ENCODE measurements at places on chromosomes 7 and 10. TPM values are rescaled to one million over a fixed set of nuclear protein-coding genes. Genes with fewer than 3 reads are reported as not detected.

FFAR4 gene
- polyA plus RNA-seq: 0.10 TPM

CALHM1 gene
- polyA plus RNA-seq: not detected

NME8 gene
- polyA plus RNA-seq: not detected

CYP26C1 gene
- not detected for polyA plus RNA-seq

BLNK gene
- polyA plus RNA-seq: 2.2 TPM

UNCX gene
- not detected for polyA plus RNA-seq

ADIRF gene
- polyA plus RNA-seq: 3.6 TPM

CC2D2B gene
- 0.87 TPM for polyA plus RNA-seq

TRPV5 gene
- 0.08 TPM for polyA plus RNA-seq

GRM3 gene
- polyA plus RNA-seq: 0.13 TPM

CPA2 gene
- polyA plus RNA-seq: 0.63 TPM

HOXA10 gene
- polyA plus RNA-seq: not detected

MRLN gene
- 168 TPM for polyA plus RNA-seq

GRCh38 chr7:52695973-52696595 lies 339.3 kb upstream of the POM121L12 start:
- DNase-seq: no peak

- no peak for DNase-seq
These were observed 648.1 kb downstream of the ANKRD7 start for GRCh38 chr7:118872568-118872967.

GRCh38 chr7:21338728-21339164 lies 89.1 kb upstream of the SP4 start:
- no peak for DNase-seq

- no peak for DNase-seq
These were observed 6.7 kb downstream of the LUC7L2 start for GRCh38 chr7:139366400-139366799.

DNA sequence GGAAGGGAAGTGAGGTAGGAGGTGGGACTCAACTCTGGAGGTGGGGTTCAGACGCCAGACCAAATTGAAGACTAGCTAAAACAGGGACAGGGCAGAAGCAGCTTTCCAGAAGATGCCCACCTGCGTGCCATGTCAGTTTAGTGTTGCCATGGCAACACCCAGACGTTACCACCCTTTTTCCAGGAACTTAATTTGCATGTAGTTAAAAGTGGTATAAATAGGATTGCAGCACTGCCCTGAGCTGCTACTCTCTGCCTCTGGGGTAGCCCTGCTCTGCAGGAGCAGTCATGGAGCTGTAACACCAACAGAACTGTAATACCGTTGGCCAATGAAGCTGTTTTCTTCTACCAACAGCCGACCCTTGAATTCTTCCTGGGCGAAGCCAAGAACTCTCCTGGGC lies 93.8 kb downstream of the PRKCQ start:
- no peak for DNase-seq

DNA sequence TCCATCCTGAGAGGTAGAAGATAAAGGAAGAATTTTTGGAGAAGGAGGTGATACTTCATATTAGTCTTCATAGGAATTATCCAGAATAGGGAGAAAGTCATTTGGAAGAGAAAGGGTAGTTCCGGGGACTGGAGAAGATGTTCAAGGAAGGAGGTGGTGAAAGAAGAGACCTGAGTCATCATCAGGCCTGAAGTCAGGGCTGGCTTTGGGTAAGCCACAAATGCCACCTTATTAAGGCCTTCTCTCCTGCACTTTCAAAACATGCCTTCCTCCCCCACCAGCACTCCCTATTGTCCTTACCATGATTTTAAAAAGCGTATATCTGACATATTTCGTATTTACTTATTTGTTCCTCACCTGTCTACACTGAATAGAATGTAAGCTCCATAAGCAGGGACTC lies 112.2 kb upstream of the LRGUK start:
- no peak for DNase-seq

DNA sequence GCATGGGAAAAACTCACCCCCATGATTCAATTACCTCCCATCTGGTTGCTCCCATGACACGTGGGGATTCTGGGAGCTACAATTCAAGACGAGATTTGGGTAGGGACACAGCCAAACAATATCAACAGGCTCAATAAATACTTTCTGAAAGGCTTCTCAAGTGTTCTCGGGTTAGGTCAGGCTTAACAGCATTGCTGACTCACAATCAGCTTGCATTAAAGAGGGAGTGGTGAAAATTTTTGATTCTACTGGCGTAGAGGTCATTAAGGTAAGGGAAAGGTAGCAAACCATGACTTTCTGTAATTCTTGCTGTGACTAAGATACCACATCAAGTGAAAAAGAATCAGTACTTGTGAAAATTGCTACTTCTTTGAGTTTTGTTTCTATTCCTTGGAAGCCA lies 126.4 kb downstream of the JCAD start:
- no peak for DNase-seq

DNA sequence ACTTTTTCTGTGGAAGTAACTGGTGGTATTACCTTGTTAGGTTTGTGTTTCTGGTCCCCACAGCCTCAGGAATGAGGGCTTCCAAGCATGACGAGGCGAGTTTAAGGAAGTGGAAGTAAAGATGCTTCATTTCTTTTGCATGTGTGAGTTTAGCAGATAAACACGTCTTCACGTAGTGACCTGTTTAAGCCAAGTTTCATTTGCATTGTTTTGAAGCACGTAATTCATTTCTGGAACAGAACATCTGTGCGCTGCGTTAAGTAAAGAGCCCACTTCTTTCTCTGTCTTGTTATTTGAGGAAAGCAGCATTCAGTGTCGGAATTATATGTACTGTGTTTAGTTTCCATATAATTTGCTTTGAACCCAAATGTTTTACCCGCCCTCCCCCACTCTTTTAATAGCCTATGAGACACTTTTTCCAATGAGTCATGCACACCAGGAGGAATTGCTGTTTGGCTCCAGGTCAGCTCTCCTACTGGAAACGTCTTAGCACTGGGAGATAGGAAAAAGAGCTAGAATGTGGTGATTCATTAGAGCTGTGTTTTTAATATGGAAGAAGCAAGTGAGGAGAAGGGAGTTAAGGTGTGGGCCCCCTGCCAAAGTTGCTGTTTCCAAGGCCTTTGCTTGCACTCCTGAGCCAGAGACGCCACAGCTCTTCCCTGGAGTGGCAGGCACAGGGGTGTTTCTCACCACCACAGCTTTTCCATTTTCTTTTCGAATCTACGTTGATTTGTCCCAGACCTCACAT lies 36.7 kb downstream of the BTBD16 start:
- DNase-seq: peak; percentile 93

- no peak for DNase-seq
These were observed 54.8 kb downstream of the DPY19L1 start for GRCh38 chr7:34982371-34983019.

DNA sequence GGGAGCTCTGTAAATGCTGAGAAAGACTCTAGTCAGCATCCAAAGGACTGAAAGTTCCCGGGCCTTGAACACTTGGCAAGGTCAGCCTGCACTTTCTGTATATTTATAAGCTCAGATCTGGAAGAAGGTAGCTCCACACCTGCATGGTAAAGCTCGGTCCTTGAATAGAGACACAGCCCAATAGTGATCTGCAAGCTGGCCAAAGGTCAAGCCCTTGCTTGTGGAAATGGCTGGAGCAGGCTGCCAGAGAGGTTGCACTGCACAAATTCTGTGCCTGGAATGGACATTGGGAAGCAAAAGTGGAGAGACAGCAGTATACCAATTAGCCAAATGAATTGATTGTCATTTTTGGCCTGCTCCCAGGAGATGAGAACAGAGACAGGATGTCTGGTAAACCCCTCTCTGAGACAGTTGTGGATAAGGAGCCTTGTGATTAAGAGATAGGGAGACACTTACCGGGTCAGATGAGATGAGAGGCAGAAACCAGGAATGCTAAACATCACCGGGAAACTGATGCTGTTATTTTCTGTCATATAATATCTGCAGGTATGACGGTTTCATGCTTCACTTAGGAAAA lies 8.0 kb upstream of the FRA10AC1 start:
- no peak for DNase-seq

DNA sequence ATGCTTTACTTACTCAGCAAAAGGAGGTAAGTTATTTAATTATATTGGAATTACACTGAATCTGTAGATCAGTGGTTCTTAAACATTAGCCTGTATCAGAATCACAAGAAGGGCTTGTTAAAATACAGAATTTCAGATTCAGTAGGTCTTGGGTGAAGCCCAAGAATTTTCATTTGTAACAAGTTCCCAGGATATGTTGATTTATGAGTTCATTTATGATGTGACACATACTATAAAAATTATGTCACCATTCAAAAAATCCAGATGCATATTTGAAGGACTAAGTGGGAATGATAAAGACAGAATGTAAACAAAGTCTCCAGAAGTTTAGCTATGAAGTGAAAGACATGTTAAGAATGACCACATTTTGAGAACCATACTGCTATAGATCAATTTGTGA lies 52.3 kb downstream of the HECTD2 start:
- DNase-seq: peak; percentile 33

DNA sequence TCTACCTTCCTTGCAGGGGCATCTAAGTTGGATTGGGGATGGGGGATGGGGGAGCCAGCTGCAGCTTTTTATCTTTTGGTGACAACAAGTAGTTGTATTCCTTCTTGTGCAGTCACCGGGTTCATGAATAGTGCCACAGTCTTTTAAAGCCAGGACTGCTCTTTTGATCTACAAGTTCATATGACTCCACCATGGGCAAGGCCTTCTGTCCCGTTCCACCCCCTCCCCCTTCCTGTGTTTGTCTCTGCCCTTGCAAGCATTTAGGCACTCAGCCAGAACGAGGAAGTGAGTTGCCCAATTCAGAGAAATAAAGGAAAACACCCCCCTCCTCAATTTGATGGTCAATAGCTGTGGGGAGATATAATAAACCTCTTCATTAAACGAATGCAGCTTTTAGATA lies 44.8 kb upstream of the EGR2 start:
- DNase-seq: peak; percentile 4

DNA sequence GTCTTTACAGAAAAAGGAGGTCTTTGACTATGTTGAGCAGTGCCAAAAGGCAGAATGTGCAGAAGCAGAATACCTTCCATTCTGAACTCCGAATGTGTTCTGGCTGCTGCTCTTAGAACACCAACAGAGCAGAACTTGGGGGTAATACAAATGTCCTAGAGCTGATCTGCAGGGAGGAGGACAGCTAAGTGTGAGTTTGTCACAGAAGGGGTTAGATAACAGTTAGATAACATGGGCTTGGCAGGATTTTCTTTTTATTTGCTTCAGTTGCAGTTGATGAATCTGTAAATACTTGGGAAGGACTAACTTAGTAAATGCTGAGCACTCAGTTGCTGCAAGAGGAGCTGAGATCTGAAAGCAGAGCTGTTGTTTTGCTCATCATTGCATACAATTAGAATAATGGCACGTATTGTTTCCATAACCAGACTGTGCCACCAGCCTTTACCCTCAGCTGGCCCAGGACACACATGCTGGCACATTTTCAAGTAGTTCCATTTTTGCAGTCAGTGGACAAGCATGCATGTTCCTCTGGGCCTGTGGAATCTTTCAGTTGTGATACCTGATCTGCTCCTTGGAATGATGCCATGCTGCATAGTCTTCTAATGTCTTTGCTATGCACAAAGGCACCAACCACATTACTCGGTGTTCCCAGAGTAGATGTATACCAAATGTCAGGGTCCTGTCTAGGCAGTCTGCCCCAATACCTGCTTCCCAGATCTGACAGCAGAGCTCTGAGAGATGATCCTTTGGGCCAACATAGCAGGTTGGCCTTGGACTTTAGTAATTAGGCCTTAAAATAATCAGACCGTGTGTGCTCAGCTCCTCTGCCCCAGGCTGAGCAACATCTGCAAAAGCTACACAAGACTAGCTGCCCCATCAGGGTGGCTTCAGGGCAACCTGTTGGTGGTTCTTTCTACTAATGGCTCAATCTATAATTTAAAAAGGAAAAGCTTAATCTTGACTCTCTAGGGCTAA lies 55.7 kb downstream of the GSDME start:
- DNase-seq: peak; percentile 82

- DNase-seq: peak; percentile 86
These were observed 375.8 kb downstream of the MDFIC start for GRCh38 chr7:115297656-115298055.

DNA sequence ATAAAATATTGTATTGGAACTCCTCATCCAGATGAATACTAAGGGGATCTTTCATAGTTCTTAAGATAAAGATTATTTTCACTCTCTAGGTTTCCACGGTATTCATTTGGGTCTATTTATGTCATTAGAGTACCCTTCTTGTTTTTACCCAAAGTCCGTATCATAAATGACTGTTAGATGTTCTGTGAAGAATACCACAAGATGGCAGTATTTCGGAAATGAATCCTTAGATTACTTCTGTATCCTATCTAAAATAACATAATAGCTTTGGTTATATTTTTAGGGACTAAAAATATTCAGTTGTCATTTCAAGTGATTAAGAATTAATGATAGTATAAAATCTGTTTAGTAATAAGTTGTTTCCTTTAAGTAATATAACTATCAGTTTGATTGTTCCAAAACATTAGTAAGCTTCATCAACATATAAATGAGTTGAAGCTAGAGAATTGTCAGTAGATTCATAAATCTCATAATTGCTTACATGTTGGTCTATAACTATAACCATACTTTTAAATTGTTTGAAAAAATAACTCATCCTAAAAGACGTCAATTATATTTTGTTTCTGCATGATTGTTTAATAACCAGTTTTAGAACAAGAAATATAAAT lies 337.5 kb upstream of the KCND2 start:
- DNase-seq: peak; percentile 54

- peak; percentile 10 for DNase-seq
These were observed 109.3 kb downstream of the CPEB3 start for GRCh38 chr10:92181575-92181974.

GRCh38 chr10:98238391-98238790 lies 29.6 kb downstream of the LOXL4 start:
- no peak for DNase-seq

GRCh38 chr10:62019685-62020359 lies 118.3 kb downstream of the ARID5B start:
- DNase-seq: peak; percentile 73

- no peak for DNase-seq
These were observed 254.9 kb downstream of the SKAP2 start for GRCh38 chr7:26609532-26609931.

DNA sequence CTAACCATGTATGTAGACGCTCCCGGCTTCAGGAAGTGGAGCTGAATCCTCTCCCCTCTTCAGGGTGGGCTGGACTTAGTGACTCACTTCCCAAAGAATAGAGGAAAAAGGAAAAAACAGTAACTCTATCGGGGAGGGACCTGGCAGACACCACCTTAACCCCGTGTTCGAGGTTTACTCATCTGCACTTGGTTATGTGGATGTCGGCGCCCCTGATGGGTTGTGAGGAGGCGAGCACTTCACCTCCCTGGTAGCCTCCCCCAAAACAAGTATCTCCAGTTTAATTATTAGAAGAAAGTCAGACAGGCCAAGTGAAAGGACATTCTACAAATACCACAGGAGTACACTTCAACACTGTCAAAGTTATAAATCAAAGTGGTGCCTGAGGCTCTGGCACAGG lies 559.7 kb downstream of the TCERG1L start:
- no peak for DNase-seq
